GM20000 (cell line): ENCODE measurements at places on chromosomes 6 and 20.

- no peak for DNase-seq
Observed at GRCh38 chr6:101398716-101399615, 5.5 kb downstream of the GRIK2 start.

DNA sequence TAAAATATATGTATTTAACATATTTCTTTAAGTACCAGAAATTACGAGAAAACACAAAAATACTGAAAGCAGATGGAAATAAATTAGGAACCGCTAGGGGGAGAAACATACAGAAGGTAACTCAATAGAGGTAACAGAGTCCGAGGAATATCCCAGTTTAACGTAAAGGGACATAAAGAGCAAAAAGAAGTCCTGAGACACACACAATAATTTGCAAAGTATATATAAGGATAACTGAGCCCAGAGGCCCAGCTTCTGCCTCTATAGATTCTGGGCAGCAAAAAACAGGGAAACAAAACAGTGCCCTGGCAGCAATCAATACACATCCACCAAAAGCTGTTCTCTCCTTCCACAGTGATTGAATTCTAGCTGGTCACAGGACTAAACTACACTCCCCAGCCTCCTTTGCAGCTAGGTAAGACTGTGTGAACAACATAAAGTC lies 15.1 kb downstream of the TBC1D32 start:
- no peak for DNase-seq

- no peak for DNase-seq
Observed at GRCh38 chr20:9068841-9069663, at the start of gene PLCB4. TSS of gene PLCB4 (plus strand) at chr20:9069087. CDS start at chr20:9307815, 238,728 bp downstream.

DNA sequence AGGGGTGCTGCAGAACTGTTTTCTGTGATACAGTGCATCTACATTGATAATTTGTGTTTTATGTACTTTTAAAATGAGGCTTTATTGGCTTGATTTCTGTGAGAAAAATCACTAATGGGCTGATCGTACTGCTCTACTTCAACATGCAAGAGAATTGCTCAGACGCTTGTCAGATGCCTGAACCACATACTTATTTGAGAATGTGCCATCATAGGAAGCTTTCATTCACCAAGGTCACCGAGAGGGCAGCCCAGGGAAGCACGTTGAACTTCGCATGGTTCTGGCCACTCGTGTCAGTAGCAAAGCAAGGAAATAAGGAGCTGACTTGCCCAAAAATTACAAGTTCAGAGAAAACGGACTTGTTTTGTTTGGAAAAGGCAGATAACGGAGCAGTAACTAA lies 168.5 kb upstream of the AKAP12 start:
- no peak for DNase-seq

- DNase-seq, result no peak
Observed at GRCh38 chr6:54151861-54152260, 40.6 kb downstream of the MLIP start.

DNA sequence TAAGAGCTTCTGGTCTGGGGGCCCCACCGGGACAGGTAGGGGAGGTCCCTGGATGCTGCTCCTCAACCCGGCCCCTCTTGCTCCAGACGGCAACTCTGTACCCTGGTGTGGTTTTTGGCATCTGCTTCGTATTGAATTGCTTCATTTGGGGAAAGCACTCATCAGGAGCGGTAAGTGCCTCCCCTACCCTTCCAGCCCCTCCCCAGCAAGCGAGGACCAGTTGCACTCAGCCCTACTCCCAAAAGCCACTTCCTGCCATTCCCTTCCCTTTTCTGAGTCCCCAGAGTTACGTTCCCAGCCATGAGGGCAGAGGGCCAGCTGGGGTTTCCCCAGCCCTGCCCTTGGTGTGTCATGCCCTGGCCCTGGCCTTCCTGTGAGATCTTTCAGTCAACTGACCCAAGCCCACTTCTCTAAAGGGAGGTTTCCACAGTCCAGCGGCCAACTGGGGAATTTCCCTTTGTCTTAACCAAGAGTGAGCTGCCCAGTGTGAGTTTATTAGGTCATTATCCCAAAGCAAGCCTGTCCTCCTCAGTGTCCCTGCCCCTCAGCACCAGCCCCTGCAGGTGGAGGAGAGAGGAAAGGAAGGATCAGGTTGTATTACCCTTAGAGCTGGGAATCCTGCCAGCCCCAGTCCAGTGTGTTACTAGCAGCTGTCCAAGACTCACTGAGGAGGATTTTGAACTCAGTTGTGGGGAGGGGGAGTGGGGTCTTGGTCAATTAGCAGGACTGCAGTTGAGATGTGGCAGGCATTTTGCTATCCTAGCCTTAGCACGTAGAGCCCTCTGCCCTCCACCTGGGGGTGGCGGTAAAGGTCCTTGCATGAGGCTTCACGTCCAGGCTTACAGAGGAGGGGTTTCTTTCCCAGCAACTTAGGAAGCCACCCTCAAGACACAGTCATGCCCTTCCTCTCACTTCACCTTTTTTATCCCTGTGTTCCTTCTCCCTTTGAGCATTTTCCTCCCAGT lies 45.8 kb downstream of the TM9SF4 start:
- peak; percentile 49 for DNase-seq

- peak; percentile 69 for DNase-seq
Observed at GRCh38 chr6:167094820-167095637, 27.9 kb upstream of the CCR6 start.

- no peak for DNase-seq
Observed at GRCh38 chr6:166691746-166692145, 64.7 kb upstream of the RPS6KA2 start.

- no peak for DNase-seq
Observed at GRCh38 chr20:17870086-17870740, 98.4 kb downstream of the SNX5 start.

- no peak for DNase-seq
Observed at GRCh38 chr6:44667226-44667625, 279.7 kb downstream of the CDC5L start.

GRCh38 chr6:72588155-72588554 lies 33.7 kb upstream of the KCNQ5 start:
- DNase-seq, result no peak

DNA sequence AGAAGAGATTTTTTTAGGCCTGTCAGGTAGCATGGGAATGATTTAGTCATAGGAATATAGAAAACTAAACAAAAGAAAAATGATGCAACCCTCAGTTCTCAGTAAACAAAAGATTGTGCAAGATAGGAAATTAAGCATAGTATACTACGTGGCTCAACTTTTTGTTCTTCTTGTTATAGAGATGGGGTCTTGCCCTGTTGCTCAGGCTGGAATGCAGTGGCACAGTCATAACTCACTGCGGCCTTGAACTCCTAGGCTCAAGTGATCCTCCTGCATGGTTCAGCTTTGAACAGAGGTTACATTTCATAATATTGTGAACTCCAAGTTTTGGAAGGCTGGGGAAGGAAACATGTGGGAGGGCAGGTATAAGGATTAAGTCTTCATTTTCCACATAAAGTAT lies 28.5 kb downstream of the SLX4IP start:
- no peak for DNase-seq

GRCh38 chr20:39532205-39532604 lies 570.1 kb downstream of the DHX35 start:
- DNase-seq, result no peak

GRCh38 chr6:75114195-75114594 lies 91.7 kb downstream of the COL12A1 start:
- no peak for DNase-seq

DNA sequence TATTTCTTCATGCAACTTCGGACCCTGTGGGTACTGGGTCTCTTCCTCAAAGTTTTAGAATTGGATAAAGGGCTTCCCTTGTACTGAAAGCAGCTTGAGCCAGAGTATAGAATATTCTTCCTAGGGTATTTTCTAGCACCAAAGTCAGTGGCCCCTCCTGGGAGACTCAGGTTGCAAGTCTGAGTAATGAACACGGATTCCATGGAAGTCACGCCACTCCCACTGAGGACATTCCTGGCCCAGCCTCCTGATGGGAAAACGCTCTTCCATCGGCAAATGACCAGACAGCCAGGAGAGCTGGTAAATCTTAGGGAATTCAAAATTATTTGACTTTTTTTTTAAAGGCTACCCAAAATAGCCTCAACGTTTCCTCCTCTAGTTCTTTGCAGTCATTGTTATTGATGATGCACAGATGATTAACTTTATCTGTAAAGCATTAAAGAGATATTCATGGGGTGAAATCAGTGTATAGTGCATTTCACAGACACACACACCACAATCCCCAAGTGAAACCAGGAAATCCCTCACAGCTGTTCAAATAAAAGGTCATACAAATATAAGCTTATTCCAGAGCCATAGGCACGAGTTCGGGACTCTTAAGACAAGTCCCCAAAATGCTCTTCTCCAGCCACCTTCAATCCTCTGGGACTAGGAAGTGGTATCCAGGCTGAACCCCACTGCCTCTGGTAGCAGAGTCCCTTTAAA lies 248.8 kb downstream of the SOD2 start:
- DNase-seq, result no peak

GRCh38 chr6:142872376-142872775 lies 72.6 kb downstream of the HIVEP2 start:
- DNase-seq, result no peak

- DNase-seq, result no peak
Observed at GRCh38 chr6:138864343-138864890, 68.5 kb downstream of the ECT2L start.

- no peak for DNase-seq
Observed at GRCh38 chr6:13517116-13517515, 29.7 kb upstream of the GFOD1 start.

GRCh38 chr6:76587271-76587670 lies 514.8 kb upstream of the IMPG1 start:
- no peak for DNase-seq

DNA sequence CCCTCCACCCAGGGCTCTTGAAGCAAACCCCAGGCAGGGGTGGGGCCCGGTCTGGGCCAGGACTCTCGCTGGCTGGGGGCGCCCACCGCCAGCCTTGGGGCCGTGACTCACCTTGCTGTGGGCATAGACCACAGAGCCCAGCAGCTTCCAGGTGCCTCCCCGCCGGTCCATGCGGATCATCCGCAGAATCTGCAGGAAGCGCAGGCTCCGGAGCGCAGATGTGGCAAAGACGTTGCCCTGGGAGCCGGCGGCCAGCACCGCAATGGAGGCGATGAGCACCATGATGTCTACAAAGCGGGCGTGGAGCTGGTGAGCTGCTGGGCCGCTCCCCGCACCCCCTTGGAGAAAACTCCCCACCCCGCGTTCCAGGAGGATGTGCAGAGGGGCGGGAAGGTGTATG lies 27.9 kb downstream of the KCNQ2 start:
- no peak for DNase-seq

DNA sequence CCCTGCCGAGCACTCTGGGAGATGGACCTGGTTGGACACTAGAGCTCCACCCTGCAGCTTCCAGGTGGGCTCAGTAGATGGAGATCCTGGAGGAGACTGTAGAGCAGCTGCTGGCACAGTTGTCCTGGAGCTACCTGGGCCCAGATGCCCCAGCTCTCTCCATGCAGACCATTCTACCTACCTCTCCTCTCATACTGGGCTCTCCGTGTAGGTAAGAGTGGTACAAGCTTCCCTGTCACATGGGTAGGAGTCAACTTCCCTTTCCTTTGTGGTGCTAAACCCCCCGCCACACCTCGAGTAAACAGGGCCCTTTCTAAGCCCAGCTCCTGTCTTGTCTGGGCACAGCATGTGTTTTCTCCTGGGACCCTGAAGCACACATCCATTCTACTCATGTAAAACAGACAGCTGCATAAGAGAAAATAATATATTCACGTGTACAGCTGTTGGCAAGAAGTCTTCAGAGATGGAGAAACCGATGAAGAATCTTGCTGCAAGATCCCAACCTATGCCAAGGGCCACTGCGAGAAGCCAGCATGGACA lies 108.1 kb upstream of the DUSP22 start:
- DNase-seq, result no peak

GRCh38 chr6:53847796-53848314 lies 53.0 kb downstream of the LRRC1 start:
- no peak for DNase-seq

- no peak for DNase-seq
Observed at GRCh38 chr6:168903613-168904345, 349.9 kb downstream of the THBS2 start.

DNA sequence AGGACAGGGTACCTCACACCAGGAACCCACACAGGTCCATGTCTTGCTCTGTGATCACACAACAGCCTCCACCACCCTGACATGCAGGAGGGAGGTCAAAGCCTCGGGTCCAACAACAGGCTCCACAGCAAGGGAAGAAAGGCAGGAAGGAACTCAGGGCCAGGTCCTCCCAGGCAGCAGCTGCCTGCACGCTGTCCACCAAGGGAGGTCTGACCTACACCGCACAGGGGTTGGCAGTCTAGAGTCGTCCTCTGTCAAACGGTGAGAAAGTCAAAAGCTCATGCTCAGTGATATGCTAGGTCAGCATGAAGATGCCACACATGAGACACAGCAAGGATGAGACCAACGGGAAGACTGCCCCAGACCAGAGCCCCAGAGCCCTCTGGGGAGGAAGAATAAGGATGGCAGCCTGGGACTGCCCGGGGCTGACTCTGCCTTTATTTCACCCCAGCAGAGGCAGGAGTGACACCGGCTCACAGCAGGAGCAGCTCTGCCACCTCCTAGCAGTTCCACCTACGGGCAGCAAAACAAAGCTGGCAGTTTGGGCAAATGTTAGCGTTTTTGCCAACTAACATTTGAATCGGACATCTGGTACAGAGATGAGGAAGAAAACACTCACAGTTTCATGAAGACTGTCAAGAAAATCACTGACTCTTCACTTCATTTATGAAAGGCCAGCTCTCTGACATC lies 8.5 kb downstream of the GMEB2 start:
- no peak for DNase-seq

GRCh38 chr6:41693281-41694240 lies 41.8 kb downstream of the TFEB start:
- DNase-seq, result no peak

DNA sequence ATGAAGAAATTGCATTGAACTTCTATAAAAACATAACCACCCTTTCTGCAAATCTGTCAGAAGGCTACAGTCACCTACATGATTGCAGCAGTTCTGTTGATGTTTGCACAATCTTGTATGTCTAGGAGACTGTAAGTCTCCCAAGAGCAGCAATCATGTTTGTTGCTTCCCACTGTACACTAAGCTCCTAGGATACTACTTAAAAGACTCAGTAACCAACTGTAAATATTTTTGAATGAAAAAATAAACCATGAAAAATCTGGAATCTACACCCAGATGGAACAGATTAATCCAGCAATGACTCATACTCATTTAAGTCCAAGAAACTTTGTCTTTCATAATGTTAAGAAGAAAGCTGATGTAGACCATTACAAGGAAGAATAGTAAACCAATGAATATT lies 168.5 kb upstream of the ATXN1 start:
- DNase-seq, result no peak
